Activated B cell treated with CpG ODN at 0.5 μM for 24 hours (primary cell): ENCODE measurements at places on chromosomes 16 and 17. TPM values are rescaled to one million over a fixed set of nuclear protein-coding genes. Genes with fewer than 3 reads are reported as not detected.
A peak's percentile ranks its signal among the peaks of the same experiment; 100 is the strongest.

DNA sequence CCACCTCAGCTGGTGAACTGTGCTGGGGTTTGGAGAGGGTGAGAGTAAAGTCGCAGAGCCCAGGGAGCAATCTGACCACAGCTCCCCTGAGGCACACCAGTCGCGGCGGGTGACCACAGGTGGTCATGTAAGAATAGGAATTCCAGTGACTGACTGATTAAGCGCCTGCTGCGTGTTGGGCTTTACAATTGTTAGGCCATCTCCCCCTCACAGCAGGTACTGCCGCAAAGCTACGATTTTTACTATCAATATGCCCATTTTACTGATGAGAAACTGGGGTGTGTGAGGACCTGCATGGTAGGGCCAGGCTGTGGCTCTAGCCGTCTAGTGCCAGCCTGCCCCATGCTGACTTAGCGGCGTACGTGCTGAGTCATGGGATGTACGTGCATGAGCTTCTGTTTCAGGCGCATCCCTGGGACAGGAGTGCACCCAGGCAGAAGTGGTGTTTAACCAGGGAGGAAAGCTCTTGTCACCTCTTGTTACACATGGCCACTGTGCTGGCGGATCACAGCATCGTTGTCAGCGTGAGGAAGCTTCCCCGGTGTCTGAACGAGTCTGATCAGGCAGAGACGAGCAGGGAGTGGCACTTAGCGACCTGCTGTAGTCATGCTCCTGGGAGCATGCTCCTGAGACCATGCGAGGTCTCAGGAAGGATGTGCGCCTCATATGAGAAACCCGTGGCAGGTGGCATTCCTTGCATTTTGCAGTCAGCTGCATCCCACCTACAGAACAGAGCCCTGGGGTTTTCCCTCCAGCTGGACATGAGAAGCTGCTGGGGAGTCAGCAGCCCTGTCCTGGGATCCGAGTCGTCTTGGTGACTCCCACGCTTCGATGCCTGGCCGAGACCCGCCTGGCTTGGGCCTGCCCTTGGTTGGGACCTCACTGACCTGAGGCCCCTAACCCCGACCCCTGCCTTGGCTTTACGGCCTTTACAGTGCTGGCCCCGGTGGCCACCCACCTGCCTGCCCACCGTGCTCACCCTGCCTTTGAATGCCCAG lies 163.7 kb upstream of the CHMP6 start:
- DNase-seq = no peak
- no peaks in the 10 kb centered on the region for H3K27me3 ChIP-seq
- peaks cover 25% of the 10 kb centered on the region for H3K36me3 ChIP-seq
- H3K4me1 ChIP-seq = peaks cover 30% of the 10 kb centered on the region
- H3K27ac ChIP-seq = no peak overlapping the region
- no peak overlapping the region for H3K4me3 ChIP-seq

NPIPA3 gene
- 1.8 and 3.5 TPM in 2 replicates for total RNA-seq

DNA sequence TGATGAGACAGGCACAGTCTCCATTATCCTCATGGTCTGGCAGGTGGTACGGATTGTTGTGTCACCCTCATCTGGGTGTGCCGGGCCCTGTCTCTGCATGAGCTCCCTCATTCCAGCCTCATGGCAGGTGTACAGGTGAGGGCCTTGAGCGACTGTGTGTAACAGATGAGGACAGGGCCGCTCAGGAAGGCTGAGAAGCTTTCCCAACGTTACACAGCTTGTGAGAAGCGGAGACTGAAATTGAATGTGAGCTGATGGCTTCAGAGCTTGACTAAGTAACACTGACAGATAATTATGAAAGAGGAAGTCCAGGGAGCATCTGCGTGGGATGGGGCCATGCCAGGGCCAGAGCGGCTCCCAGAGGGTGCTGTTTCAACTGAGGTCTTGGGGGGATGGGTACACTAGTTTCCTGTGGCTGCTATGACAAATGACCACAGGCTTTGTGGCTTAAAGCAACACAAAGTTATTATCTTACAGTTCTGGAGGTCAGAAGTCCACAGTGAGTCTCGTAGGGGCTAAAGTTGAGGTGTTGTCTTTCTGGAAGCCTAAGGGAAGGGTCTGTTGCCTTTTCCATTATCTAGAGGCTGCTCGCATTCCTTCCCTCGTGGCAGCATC lies 36.7 kb downstream of the CMIP start:
- H3K36me3 ChIP-seq = peaks cover 16% of the 10 kb centered on the region
- DNase-seq = peak; percentile 58
- no peaks in the 10 kb centered on the region for H3K27me3 ChIP-seq

PMP22 gene
- total RNA-seq = not detected in 2 replicates

GRCh38 chr17:39615434-39615833 lies 7.7 kb upstream of the NEUROD2 start:
- no peak overlapping the region for H3K27ac ChIP-seq
- no peak overlapping the region for H3K4me3 ChIP-seq
- peaks cover 15% of the 10 kb centered on the region for H3K27me3 ChIP-seq
- DNase-seq = no peak

DNA sequence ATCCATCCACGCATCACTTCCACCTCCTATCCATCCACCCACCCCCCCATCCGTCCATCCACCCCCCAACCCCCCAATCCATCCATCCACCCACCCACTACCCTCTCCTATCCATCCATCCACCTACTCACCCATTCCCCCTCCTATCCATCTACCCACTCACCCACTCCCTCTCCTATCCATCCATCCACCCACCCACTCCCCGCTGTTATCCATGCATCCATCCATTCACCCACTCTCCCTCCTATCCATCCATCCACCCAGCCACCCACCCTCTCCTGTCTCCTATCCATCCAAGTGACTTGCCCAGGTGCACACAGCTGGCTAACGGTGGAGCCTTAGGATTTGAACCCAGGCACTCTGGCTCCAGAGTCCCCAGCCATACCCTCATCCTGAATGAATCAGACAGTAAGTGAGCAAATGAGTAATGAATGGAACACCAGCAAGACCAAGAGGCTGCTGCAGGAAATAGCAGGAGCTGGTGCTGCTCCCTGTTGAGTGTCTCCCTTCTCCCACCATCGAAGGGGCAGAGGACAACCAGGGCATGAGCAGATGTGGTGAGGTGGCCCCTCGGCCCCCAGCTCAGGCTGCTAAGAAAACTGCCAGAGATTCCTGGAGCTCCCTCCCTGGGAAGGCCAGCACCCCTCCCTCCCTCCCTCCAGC lies 62.5 kb downstream of the LITAF start:
- H3K36me3 ChIP-seq = peaks cover 5% of the 10 kb centered on the region
- DNase-seq = no peak
- peaks cover 4% of the 10 kb centered on the region for H3K27me3 ChIP-seq
- no peak overlapping the region for H3K27ac ChIP-seq
- no peak overlapping the region for H3K4me3 ChIP-seq

- H3K27ac ChIP-seq = no peak overlapping the region
- peaks cover 31% of the 10 kb centered on the region for H3K36me3 ChIP-seq
- H3K4me3 ChIP-seq = no peak overlapping the region
- no peaks in the 10 kb centered on the region for H3K27me3 ChIP-seq
- DNase-seq = no peak
Measured at GRCh38 chr17:37060094-37060493, 111.3 kb downstream of the AATF start.

ZDHHC1 gene
- total RNA-seq = 2.8 and 3.8 TPM in 2 replicates

SLC22A31 gene
- not detected in 2 replicates for total RNA-seq

ITGA3 gene
- total RNA-seq = 7.7 and 9.8 TPM in 2 replicates

RNU2-1 gene
- total RNA-seq = 5,480 and 7,149 TPM in 2 replicates

HS3ST2 gene
- total RNA-seq = not detected in 2 replicates

TPSD1 gene
- not detected in 2 replicates for total RNA-seq

DNA sequence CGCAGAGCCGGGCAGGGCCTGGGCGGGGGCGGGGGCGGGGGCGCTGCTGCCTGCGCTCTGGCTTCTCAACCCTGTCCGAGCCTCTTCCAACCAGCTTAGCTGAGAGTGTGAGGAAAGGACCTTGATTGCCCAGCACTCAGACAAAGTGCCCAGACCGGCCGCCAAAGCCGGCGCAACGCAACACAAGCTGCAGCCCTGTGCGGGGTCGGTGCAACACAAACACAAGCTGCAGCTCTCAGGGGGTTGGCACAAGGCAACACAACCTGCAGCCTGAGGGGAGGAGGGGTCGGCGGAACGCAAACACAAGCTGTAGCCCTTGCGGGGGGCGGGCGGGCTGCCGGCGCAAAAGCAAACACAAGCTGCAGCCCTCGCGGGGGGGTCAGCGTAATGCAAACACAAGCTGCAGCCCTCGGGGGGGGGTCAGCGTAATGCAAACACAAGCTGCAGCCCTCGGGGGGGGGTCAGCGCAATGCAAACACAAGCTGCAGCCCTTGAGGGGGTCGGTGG lies 60.0 kb downstream of the KLHDC4 start:
- H3K4me3 ChIP-seq = no peak overlapping the region
- H3K36me3 ChIP-seq = peaks cover 46% of the 10 kb centered on the region
- no peaks in the 10 kb centered on the region for H3K27me3 ChIP-seq
- DNase-seq = no peak

DNA sequence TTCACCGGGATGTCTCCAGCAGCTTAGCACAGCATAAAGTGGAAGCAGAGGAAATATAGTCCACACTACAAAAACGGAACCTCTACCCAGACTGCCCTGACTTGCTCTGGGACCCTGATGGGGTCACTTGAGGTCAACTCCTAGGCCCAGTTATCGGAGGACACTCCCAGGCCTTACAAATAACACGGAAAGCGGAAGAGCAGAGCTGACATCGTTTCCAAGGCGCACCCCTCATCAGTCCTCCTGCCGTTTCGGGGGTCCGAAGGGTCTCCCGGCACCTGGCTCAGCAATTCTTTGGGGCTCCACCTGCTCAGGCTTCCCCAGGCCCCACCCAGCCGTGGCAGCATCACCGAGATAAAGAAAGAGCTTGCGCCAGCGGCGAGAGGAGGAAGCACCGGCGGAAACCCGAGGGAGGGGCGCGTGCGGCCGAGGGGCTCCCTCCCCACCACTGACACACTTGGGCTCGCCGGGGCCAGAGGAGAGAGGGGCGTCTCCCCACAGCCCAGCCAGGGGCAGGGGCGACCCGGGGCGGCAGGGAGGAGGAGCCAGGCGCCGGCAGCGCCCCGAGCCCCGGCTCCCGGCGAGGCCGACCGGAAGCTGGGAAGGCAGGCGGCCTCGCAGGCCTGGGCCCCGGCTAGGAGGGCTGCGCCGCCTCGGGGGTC lies 727 bp downstream of the CORO7 start:
- peak overlapping the region; percentile 91 for H3K4me3 ChIP-seq
- DNase-seq = peak; percentile 60
- H3K27ac ChIP-seq = peak overlapping the region; percentile 95
- peaks cover 36% of the 10 kb centered on the region for H3K4me1 ChIP-seq
- no peaks in the 10 kb centered on the region for H3K27me3 ChIP-seq

- peaks cover 48% of the 10 kb centered on the region for H3K27me3 ChIP-seq
- H3K4me3 ChIP-seq = no peak overlapping the region
- DNase-seq = no peak
- H3K27ac ChIP-seq = no peak overlapping the region
- no peaks in the 10 kb centered on the region for H3K36me3 ChIP-seq
Measured at GRCh38 chr16:51149251-51149661, 1.8 kb downstream of the SALL1 start.

DNA sequence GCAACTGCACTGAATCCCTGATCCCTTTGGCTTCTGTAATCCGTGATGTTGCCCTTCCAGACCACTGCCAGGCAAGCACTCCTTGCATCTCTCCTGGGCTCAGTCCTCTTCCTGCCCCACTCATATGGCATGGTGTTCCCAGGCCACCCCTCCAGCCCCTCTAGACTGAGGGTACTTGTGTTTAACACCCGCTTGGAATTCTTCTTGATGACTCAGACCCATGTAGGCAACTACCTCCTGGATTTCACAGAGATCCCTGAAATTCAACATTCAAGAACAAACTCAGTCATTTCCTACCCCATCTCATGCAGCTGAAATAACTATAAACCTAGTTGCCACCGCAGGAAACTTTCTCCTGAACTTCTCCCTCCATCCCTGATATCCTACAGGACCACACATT lies 541.9 kb upstream of the CDH11 start:
- H3K36me3 ChIP-seq = no peaks in the 10 kb centered on the region
- no peak for DNase-seq
- H3K27me3 ChIP-seq = no peaks in the 10 kb centered on the region
- H3K27ac ChIP-seq = no peak overlapping the region
- no peak overlapping the region for H3K4me3 ChIP-seq

DNA sequence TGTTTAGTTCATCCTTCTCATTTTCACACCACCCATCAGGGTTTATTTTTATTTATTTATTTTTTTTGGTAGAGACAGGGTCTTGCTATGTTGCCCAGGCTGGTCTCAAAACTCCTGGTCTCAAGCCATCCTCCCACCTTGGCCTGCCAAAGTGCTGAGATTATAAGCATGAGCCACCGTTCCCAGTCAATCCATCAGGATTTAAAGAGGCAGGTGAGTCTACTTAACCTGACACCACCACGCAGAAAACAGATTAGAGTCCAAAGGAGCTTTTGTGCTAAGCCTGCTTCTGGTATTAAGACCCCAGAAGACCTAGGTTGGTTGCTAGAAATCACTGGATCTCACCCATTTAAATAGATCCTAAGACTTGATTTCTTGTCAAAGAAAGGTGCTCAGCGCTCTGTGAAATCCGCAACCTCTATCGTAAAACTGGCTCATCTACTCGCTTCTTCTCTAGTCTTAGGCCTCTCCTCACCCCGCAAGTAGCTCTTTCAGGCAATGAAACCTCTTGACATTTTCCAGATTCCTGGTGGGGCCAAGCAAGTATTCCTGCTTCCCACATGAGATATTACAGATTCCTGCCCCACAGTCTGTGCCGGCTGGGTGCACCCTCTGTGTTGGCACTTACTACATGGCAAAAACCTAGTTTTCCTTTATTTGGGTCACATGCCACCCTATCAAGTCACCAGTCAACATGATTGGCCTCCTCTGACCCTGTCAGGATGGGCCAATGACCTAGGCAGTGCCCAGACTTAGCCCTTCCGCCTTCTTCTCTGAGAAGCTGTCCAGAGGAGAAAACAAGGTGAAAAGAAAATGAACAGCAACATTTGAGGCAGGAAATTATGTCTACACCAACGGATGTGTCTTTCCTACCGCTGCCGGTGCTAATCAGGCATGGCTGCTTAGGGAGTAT lies 9.0 kb downstream of the PITPNA start:
- no peak overlapping the region for H3K27ac ChIP-seq
- H3K27me3 ChIP-seq = no peaks in the 10 kb centered on the region
- H3K4me1 ChIP-seq = peaks cover 39% of the 10 kb centered on the region
- no peak for DNase-seq
- H3K4me3 ChIP-seq = no peak overlapping the region

GRCh38 chr16:77171745-77172635 lies 19.0 kb upstream of the MON1B start:
- peaks cover 39% of the 10 kb centered on the region for H3K27me3 ChIP-seq
- DNase-seq = no peak
- no peak overlapping the region for H3K27ac ChIP-seq
- H3K4me3 ChIP-seq = no peak overlapping the region
- H3K4me1 ChIP-seq = no peaks in the 10 kb centered on the region
- no peaks in the 10 kb centered on the region for H3K36me3 ChIP-seq
